ENCODE measurements at places on chromosomes 2 and 18.

- no peak for DNase-seq
These were observed 224.7 kb downstream of the ACKR3 start for GRCh38 chr2:236794176-236794957.

GRCh38 chr2:164068063-164068462 is 332.3 kb upstream of the FIGN start:
- no peak for DNase-seq

- DNase-seq: no peak
These were observed 16.5 kb downstream of the STARD7 start for GRCh38 chr2:96191937-96192670.

- no peak for DNase-seq
These were observed 302.4 kb downstream of the SLC4A3 start for GRCh38 chr2:219929835-219930234.

DNA sequence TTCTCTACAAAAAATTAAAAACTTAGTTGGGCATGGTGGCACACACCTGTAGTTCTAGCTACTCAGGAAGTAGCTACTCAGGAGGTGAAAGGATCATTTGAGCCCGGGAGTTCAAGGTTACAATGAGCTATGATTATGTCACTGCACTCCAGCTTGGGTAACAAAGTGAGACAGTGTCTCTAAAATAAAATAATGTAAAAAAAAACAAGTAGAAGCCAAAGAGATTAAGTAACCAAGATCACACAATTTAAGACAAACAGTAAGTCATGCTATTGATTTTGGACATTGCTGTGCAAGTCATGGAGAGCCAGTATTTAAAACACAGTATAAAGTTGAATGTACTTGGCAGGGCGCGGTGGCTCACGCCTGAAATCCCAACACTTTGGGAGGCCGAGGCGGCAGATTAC is 20.5 kb downstream of the ITSN2 start:
- DNase-seq: no peak

GRCh38 chr18:74451148-74451547 is 6.0 kb downstream of the DIPK1C start:
- no peak for DNase-seq

GRCh38 chr2:43203373-43203772 is 23.0 kb downstream of the ZFP36L2 start:
- no peak for DNase-seq

GRCh38 chr2:109486711-109487535 is 126.8 kb downstream of the SEPTIN10 start:
- peak; percentile 78 for DNase-seq

GRCh38 chr2:213150315-213151097 is 906 bp downstream of the IKZF2 start:
- no peak for DNase-seq

DNA sequence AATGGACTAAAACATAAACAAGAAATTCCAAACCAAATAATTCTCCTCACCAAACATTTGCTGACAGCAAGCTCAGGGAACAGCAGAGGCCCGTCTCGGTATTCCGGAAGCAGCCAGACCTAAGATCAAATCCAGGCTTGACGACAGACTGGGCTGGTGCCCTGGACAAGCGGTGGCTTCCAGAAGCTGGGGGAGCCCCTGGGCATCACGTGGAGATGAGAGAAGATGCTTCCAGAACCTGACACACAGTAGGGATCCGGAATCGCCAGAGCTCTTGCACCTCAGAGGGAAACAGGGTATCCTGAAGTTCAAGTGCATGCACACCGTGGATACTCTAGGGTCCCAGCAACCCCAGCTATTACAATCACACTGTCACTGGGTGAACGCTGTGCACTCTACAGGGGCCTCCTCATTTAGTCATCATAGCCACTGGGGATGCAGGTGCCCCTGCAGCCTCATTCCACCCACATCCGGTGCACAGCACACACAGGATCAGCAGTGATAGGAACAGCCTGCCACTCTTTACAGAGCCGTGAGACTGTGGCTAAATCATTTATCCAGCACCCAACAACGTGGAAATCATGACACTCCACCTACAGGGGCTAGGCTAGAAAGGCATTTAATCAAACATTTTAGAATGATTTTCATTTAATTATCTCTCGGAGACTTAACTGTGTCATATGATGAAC is 102.6 kb downstream of the HDAC4 start:
- DNase-seq: no peak

- DNase-seq: no peak
These were observed 61.9 kb upstream of the TSPYL6 start for GRCh38 chr2:54317973-54318372.

GRCh38 chr2:70482401-70482800 is 71.2 kb downstream of the TGFA start:
- DNase-seq: no peak

DNA sequence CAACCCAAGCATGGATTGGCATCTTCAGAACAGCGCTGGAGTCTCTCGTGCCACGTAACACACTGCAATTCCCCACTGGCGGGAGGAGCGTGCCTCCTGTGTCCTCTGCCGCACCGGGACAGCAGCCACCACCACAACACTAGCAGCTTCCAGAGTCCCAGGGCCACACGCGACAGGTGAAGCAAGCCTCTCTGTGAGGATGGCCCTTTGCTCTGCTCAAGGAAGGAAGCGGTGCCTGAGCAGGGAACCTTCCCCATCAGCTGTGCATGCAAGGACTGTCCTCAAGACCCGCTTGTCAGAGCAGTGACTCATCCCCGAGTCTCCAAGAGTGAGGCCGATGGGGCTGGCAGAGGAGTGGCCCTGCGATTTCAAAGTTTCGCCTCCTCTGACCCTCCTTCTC is 44.0 kb downstream of the TTC32 start:
- no peak for DNase-seq

GRCh38 chr18:46706968-46707367 is 49.9 kb downstream of the ST8SIA5 start:
- DNase-seq: no peak

- DNase-seq: peak; percentile 35
These were observed 271.5 kb upstream of the MMADHC start for GRCh38 chr2:149858901-149859634.

DNA sequence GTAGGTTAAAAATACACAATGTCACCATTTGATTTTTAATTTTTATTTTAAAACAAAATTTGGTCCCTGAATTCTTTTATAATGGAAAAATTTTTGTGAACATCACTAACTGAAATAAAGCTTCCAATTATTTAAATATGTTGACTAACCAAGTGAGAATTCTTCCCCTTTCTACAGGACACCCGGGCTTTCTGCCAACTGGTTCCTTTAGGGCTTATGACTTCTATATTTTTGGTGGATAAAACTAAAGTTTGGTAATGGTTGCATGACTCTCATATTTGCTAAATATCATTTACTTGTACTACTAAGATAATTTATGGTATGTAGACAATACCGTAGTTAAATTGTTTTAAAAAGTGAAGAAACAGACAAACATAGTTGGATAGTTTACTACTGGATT is 291.0 kb upstream of the DOK6 start:
- DNase-seq: peak; percentile 22

GRCh38 chr2:159637988-159638501 is 21.7 kb upstream of the BAZ2B start:
- DNase-seq: peak; percentile 94

- DNase-seq: no peak
These were observed 355.6 kb upstream of the PIK3C3 start for GRCh38 chr18:41599466-41599865.

DNA sequence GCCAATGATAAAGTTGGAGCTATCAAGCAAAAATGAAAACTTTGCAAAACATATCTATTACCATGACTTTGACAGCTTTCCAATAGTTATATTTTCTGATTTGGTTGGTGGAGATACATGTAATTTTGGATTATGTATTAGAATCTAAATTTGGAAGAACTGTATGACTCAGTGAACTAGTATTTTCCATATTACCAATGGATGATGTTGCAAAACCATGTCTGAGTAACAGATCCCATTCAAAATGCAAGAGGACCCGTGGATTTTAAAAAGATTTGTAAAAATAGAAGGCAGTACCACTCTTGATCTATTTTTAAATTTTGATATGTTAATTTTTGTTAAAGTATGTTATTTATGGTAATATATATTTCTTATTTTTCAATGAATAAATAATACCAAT is 83.0 kb downstream of the TAF4B start:
- no peak for DNase-seq

GRCh38 chr2:36698993-36699392 is 2.5 kb downstream of the VIT start:
- DNase-seq: no peak

- DNase-seq: no peak
These were observed 291.0 kb downstream of the CELF4 start for GRCh38 chr18:37274309-37275236.

GRCh38 chr2:240783819-240784621 is 36.0 kb downstream of the KIF1A start:
- no peak for DNase-seq

- DNase-seq: no peak
These were observed 399.8 kb downstream of the TXNL1 start for GRCh38 chr18:56238576-56238975.

DNA sequence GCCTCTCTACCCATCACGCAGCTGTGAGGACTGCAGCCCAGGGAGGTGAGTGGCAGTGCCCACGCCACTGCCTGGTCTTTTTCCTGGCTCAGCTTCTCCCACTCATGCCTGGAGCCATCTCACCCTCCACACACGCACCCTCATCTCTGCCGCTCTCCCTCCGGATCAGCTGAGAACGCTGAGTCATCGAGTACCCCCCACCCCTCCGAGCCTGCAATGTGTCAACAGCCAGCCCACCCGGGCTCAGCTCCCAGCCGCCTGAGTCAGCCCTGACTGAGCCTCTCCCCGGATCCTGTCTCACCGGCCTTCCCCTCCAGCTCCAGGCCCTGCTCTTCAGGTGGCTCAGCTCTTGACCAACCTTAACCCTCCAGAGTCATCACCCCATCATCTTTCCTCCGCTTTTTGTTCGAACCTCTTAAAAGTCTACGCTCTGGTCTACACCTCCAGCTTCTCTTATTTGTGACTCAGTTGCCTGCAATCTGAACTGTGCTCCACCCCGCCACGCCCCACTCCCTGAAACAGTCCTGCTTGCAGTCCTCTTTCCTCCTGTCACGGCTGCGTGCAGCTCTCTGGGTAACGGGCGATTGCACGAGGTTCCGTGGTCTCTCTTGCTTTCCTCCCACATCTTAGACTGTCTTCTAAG is 94.4 kb upstream of the ASAP2 start:
- DNase-seq: peak; percentile 93

- DNase-seq: no peak
These were observed 2.6 kb downstream of the PMAIP1 start for GRCh38 chr18:59902131-59902992.

DNA sequence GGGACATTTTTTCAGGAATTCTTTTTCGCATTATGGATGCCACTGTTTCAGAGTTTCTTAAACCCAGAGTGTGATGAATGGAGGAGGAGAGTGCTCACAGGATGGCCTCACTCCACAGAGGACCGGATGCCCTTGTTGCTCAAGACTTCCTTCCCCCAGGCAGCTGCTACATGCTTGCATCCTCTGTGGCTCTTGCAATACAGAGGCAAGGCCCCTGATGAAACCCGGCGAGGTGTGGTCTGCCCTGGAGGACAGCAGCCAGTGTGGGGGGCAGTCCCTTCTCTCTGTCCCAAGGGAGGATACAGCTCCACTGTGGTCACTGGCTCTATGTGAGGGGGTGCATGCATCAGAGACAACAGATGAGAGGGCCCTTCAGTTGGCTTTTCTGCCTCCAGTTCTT is 109.6 kb downstream of the SH3RF3 start:
- DNase-seq: peak; percentile 68

GRCh38 chr18:58495207-58495606 is 133.7 kb downstream of the ALPK2 start:
- DNase-seq: no peak

DNA sequence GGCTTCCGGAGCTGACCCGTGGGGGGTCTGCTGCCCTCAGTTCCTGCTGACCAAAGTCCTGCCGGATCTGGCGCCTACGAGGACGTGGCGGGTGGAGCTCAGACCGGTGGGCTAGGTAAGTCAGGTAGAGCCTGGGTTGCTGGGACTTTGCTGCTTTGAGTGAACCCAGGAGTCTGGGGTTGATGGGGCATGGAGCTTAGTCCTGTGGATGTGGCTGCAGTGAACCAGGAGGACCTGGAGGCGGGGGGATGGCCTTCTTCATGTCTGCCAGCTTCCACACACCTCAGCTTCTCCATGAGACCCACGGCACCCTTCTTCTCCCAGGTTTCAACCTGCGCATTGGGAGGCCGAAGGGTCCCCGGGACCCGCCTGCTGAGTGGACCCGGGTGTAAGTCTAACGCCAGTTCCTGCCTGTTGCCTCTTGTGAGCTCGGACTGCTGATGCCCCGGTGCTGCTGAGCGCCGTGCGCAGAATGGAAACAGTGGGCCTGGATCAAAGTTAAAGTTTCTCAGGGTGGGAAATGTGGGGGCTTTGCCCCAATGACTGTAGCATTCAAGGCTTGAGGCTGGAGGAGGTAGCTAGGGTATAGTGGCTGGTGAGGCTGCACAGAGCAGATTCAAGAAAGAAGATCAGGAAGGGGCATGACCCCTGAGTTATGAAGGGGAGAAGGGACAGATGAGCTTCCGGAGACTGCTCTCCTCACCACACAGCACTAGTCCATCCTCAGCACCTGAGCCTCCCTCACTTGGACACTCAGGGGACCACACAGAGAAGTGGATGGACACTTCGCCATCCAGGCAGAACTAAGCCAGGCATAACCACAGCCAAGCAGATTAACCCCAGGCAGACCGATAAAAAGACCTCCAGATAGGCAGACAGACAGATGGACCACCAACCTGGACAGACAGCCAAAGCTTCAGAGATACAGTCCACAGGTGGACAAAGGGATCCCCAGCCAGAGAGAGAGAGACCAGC is 17.3 kb downstream of the PTPN18 start:
- DNase-seq: no peak

- no peak for DNase-seq
These were observed 481.1 kb downstream of the CBLN2 start for GRCh38 chr18:72063001-72063400.

GRCh38 chr18:5891854-5892215 is 3.5 kb downstream of the TMEM200C start:
- no peak for DNase-seq

GRCh38 chr2:216413882-216414281 is 1.6 kb downstream of the SMARCAL1 start:
- no peak for DNase-seq

DNA sequence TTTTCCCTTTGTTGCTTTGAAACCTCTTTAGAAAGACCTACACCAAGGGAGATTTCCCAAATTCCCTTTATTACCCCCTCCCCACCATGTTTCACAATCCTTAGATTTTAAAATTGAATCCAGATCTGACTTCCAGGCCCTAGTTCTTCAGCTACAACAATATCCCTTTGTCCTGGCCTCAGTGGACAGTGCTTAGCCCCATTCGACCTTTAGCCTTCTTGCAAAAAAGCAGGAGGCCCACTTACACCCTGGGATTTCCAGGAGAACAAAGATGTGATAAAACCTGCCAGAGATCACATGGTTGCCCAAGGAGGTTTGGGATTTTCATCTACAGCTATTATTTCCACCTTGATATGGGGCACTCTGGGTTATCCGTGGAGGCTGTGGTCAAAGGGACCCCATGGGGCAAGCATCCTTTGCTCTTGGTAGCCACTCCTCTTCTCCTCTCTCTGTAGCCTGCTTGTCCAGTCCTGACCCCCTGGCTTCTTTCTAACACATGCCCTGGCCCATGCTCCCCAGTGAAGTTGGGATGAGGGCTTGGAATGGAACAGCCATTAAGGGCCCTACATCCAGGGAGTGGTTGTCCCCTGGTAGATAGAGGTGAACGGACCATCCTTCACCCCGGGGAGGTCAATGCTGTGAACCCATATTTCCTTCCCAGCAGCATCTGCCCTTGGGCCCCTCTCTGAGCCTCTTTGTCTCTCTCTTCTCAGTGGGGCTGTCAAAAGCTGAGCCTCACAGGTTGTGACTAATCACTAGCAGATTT is 267.4 kb downstream of the DYSF start:
- no peak for DNase-seq

- DNase-seq: no peak
These were observed 36.2 kb downstream of the EPG5 start for GRCh38 chr18:45930963-45931362.

Measured in brain microvascular endothelial cell (primary cell).